AG10803 (cell line): ENCODE measurements at places on chromosomes 7 and 10.

DNA sequence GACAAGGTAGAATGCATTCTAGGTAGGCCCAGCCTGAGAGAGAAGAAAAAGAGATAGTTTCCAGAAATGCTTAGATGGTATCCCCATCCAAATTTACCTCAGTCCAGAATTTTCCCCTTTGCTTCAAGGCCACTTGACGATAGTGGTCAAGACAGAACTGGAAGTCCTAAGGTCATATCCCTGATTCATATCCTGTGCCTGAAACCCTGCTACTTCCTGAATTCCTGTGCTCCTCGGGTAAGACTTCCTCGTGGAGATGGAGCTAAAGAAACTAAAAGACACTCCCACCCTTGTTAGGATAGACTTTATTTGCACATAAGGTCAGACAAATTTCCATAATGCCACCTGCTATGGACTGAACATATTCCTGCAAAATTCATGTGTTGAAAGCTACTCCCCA, 175.9 kb downstream of the EVX1 start:
- DNase-seq = no peak

DNA sequence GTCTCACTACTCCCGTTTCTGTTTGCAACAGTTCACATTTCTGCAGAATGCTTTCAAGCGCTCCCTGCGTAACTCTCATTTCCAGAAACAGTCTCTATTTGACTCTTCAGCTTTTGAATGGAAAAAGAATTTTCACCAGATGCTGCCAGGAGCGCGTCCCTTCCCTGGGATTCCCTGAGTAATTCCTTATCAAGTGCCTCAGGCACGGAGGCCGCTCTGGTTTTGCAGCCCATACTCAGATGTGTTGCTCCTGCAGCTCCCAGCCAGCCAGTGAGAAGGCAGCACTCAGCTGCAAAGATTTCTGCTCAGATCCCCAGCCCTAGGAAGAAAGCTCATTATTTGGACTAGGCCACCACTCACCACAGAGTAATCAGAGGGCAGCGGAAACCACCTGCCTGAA, 161.1 kb upstream of the CHST15 start:
- no peak for DNase-seq

- peak; percentile 75 for DNase-seq
Observed at GRCh38 chr10:124461642-124462347, at the start of gene LHPP. Gene LHPP, plus strand, starts transcription at chr10:124461823. Its CDS starts 40 bp downstream, at chr10:124461863.

GRCh38 chr10:4984223-4984622, 19.4 kb downstream of the AKR1C2 start:
- peak; percentile 12 for DNase-seq

DNA sequence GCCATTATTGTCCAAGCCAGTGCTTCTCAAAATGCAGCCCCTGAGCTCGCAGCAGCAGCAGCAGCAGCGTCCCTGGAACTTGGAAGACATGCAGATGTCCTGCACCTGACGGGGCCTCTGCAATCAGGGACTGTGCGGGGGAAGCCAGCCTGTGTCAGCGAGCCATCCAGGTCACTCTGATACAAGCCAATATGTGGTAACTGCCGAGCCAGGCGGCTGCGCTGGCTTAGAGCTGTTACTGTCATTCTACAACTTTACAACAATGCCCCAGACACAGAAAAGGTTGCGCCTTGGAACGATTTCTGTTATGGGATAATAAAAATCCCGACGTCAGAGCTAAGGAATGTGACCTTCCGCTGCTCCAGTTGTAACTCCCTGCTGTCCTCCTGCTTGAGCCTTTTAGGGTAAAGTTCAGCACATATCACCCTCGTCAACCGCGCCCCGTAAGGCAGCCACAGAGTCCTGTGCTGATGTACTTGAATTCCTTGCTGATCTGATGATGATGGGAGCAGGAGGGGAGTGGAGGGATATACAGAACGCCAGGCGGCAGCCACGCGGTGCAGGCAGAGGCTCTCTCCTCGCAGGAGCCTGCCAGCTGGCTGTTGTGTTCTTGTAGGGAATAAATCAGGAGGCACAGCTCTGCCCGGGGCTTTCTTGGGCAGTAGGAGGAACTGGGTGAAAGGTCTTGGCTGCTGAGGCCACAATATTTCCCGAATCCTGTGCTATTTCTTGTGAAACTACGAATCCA, 20.0 kb upstream of the CRYGN start:
- peak; percentile 96 for DNase-seq

DNA sequence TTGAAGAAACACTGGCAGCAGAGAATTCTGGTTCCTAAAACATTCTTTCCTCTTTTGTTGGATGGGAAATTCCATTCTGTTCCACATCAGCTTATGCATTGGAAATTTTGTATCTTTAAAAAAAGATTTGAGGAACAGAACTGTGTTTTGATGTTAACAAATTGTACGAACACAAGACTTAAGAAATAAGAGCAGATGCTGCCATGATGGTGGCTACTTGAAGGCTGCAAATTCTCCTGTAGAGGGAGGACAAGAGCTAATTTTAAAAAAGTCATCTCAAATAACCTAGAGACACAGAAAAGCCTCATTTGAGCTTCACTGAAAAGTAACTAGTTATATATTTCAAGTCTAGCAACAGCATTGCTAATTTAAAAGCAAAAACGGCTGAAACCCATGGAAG, 29.8 kb downstream of the NDUFB2 start:
- peak; percentile 15 for DNase-seq

DNA sequence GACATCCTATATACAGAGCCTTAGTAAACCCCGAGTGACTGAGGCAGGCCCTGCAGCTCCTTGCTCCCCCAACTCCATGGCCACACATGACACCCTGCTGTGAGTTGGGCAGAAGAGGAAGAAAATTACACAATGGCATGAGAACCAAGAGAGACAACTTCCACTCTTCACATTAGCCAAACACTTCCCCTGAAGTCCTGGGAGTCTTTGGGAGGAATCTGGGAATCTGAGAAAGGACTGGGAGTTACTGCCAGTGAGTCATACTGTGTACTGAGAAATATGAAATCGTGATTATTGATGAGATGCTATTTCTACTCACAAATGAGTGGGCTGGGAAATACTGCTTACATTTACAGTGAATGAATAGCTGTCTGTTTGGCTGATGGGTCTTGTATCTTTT, 116.6 kb downstream of the SPAG6 start:
- peak; percentile 29 for DNase-seq

DNA sequence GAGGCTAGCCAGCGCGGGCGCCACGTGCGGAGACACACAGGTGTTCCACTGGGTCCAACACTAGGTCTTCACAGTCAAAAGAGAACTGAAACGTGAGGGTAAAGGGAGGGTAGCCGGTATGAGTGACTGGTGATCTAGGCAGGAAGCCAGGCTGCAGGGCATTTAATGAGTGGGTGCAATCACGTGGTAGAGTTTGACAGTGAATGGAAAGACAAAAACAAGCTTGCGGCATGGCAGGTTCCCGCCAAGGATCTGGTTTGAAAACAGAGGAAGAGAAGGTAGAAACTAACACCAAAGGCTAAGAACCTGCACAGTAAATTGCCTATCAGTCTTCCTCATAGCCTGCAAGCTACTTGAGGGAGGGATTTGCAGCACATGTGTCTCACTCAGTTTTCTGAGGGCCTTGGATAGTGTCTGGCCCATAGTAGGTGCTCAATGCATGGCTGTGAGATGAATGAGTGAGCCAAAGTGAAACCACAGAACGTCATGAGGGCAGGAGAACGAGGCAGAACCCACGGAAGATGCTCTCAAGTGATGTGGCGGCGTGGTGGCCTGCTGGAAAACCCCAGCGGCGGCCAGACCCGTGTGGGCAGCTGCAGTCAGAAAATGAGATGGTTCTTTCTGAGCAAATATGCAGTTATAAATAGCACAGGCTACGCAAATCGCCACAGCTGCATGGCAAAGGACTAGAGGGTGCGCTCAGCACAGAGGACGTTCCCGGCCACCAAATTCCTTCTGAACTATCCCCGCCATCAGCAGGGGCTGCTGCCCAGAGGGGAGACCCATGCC, 183.6 kb upstream of the NFE2L3 start:
- no peak for DNase-seq

DNA sequence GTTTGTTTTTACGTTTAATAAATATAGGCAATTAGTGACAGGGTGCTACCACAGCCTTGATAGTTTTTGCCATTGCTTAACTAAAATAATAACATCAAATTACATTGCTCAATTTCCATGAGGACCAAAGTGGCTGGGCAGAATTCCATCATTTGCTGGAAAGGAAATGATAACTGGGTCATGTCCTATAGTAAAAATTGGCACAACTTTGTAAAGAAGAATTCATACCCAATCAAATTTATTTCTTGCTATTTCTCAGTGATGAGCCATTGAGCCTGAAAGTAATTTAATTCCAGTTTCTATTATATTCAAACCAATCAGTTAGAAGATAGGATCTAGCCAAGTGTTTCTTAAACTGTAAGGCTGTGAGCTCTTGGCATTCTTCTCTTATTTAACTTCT, 102.2 kb upstream of the CTTNBP2 start:
- DNase-seq = no peak

DNA sequence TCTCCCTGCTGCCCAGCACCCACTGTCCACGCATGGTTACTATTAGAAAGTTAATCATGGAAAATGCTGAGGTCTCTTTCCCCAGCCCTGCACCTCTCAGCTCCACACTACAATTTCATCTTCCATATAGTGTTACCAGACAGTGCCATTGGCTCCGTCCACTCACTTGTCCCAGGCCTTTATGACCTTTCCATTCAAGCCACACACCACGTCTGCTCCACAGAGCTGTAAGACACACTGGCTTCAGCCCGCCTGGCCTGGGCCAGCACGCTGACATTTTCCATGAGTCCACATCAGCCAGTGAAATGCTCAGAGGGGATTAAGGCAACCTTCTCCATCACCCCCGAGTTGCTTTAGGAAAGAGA, 118.7 kb downstream of the KCNMA1 start:
- DNase-seq = no peak

GRCh38 chr10:101071885-101072433, 10.2 kb downstream of the KAZALD1 start:
- DNase-seq = no peak

- peak; percentile 59 for DNase-seq
Observed at GRCh38 chr7:151109094-151110048, 23.1 kb downstream of the AGAP3 start.

GRCh38 chr10:2910656-2911055, 156.7 kb upstream of the PFKP start:
- DNase-seq = no peak

DNA sequence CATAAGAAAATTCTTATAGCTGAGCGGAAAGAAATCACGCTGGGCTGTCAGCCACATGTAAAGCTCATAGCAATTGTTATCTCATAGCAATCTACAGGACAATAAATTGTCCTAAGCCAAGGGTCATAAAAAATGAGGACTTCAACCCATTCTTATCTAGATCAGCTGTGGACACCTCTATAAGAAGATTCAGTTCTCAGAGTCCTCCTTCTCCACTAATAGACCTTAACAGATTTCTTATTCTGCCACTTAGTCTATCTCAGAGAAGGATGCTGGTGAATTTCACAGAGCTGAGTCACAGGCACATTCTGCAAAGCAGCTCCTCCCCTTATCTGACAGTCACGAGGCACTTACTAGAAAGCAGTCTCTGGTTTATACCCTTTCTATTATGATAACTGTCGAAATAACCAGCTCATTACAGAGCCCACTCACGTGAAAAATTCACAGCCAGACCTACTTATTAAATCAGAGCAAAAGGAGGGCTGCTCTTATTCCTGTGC, 185.3 kb upstream of the PCLO start:
- DNase-seq = peak; percentile 44

GRCh38 chr10:101828766-101829551, 10.7 kb upstream of the OGA start:
- no peak for DNase-seq

DNA sequence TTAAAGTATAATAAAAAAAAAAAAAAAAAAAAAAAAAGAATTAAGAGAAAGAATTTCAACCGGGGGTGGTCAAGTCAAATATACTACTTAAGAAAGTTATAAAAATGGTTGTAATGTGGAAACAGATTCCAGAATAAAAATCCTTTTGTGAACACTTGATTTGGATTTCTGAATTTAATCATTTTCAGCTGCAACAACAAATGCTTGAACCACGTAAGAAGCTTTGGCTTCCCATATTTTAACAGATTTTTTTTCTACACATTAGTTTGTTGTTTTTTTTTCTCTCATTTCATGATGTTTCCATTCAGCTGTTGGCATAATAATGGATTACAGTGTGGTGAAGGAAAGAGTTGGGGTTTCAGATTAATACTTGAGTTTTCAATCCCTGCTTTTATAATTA, 137.3 kb upstream of the AGR3 start:
- peak; percentile 69 for DNase-seq

DNA sequence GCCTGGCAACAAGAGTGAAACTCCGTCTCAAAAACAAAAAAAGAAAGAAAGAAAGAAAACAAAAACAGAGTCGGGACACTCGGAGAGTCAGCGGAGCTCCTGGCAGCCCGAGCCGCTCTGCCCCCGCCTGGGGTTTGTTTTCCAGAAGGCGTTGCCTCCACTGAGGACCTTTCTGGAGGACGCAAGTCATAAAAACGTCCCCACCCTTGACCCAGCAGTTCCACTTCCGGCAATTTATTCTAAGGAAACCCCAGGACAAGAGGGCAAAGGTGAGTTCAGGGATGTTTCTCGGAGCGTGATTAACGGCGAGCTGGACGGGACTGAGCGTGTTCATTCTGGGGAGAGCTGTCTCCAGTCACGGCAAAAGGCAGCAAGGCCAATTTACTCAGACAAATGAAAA, 27.0 kb upstream of the SUN1 start:
- DNase-seq = no peak

GRCh38 chr7:135801045-135801693, 52.6 kb upstream of the FAM180A start:
- peak; percentile 72 for DNase-seq

- DNase-seq = no peak
Observed at GRCh38 chr10:98101366-98101765, 33.1 kb upstream of the R3HCC1L start.

GRCh38 chr10:84194424-84195043, at the start of gene CDHR1:
Gene CDHR1, plus strand, starts transcription at chr10:84194537. Its CDS starts 224 bp downstream, at chr10:84194761.
- no peak for DNase-seq

- DNase-seq = no peak
Observed at GRCh38 chr7:31251441-31251840, 89.1 kb downstream of the NEUROD6 start.

GRCh38 chr7:690478-691360, 35.8 kb upstream of the DNAAF5 start:
- DNase-seq = no peak

DNA sequence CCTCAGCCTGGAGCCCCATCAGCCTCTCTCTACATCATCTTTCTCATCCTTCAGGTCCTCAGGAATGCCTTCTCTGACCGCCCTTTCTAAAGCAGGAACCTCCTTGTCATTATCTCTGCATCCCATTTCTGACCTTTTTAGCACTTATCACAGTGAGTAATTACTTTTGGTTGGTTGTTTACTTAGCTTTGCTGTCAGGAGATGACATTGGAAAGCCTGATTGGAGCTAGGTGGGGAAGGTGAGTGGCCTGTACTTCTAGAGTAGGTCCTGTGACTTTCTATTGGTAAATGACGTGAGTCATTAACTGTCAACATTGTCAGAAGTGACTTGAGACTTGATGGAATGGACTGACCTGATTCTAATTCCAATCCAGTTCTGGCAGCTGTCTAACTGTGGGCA, 9.3 kb upstream of the SLC25A13 start:
- DNase-seq = no peak

- no peak for DNase-seq
Observed at GRCh38 chr10:22710139-22710745, 4.1 kb downstream of the PIP4K2A start.

- DNase-seq = no peak
Observed at GRCh38 chr10:43293677-43294057, 26.8 kb upstream of the RASGEF1A start.
